Activated CD8-positive, alpha-beta memory T cell treated with anti-CD3 and anti-CD28 coated beads for 4 hours (primary cell): ENCODE measurements at places on chromosomes 5 and 9.

GRCh38 chr5:125085797-125086505, 339.5 kb upstream of the ZNF608 start:
- no peak for DNase-seq

DNA sequence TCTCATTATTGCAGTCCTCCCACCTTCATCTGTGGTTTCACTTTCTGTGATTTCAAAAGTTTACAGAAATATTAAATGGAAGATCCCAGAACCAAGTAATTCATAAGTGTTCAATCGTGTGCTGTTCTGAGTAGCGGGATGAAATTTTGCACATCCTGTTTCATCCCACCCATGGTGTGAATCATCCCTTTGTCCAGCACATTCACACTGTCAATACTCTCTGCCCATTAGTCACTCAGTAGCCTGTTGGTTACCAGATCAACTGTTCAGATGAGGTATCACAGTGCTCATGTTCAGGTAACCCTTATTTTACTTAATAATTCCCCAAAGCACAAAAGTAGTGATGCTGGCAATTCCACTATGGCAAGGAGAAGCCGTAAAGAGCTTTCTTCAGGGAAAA, 26.8 kb downstream of the FAM81B start:
- DNase-seq = no peak

- no peak for DNase-seq
Measured at GRCh38 chr9:94983552-94983951, 257.1 kb downstream of the AOPEP start.

- no peak for DNase-seq
Measured at GRCh38 chr9:87503927-87504326, 6.3 kb downstream of the DAPK1 start.

- no peak for DNase-seq
Measured at GRCh38 chr5:135719428-135720063, 114.9 kb upstream of the SLC25A48 start.

- DNase-seq = no peak
Measured at GRCh38 chr5:133792655-133793054, 175.8 kb downstream of the C5orf15 start.

DNA sequence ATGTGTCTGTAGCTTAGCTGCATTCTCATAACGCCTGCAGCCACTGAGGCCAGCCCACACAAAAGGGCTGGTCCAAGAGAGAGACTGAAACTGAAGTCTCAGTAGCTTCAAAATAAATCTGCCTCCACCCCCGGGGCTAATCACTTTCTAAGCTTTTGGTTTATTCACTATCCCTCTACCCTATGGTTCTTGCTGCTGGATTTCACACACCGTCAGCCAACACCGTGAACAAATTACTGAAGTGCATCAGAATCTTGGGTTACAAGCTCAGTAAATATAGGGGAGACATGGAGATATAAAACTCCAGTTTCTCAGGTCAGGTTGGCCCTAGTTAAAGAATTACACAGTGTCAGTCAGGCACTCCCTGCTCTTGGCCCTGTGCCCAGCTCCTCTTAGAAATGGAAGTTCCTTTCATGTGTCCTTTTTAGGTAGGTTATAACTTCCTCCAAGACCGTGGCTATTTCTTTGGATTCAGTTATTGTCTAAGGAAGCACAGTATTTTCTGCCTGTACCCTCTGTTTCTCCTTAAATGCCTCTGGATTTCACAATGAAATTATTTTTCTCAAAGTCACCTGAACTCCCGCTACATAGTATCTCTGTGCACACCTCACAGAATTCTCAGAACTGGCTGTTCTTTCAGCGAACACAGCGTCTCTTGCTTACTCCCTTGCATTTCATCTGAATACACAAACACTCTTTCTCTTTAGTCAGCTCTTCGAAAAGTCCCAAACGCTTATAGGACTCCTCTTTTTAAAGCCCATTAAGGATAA, 112.5 kb downstream of the FAM174A start:
- no peak for DNase-seq

GRCh38 chr5:96297867-96298266, 135.2 kb downstream of the PCSK1 start:
- DNase-seq = no peak

GRCh38 chr9:90296539-90296938, 346.1 kb downstream of the DIRAS2 start:
- DNase-seq = no peak

DNA sequence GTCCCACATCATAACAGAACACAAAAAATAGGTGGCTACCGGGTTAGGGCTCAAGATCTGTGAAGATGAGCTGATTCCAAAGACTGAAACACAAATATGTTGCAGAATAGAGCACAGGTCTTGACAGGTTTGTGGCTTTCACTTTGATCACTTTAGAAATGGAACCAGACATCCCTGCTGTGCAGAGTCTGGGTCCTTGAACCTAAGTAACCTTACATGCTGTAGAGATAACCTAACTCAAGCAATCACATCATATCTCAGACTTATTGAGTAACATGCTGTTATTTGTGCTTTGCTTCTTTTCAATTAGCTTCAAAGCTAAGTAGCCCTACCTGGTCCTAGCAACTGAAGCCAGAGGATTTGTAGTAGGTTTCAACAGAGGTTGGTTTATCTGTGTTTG, 24.3 kb downstream of the FBXW2 start:
- no peak for DNase-seq

- DNase-seq = no peak
Measured at GRCh38 chr5:65142511-65143011, 339.2 kb downstream of the ADAMTS6 start.

DNA sequence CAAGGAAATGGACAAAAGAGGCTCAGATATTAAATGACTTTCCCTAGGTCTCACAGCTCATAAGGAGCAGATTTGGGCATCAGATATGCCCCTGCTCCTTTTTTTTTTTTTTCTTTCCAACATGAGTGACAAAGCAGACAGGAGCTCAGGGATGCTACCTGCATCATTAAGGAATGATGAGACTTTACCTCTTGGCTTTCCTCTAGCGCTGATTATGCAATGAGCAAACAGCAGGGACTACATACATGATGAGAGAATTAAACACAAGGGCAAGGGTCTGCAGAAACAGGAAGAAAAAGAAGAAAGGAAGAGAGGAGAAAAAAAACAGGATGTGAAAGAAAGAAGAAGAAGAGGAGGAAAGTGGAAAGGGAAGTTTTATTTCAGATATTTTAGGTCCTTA, 179.9 kb downstream of the PPP2R2B start:
- no peak for DNase-seq

DNA sequence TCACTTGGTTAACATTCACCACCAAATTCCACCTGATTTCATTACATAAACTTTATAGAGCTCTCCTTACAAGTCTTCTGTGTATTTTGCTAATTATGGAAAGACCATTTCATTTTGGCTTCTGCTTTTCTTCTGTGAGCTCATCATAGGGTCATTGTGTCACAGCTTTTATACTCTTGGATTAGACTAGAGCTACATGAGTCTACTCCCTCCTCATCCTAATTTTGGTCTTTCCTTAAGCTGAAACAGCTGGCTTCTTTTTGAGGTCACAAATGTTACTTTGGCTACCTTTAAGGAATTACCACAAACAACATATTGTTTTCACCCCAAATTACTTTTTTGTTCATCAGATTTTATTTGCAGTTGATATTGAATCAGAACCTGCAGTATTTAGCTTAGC, 103.0 kb downstream of the NPR3 start:
- DNase-seq = no peak

DNA sequence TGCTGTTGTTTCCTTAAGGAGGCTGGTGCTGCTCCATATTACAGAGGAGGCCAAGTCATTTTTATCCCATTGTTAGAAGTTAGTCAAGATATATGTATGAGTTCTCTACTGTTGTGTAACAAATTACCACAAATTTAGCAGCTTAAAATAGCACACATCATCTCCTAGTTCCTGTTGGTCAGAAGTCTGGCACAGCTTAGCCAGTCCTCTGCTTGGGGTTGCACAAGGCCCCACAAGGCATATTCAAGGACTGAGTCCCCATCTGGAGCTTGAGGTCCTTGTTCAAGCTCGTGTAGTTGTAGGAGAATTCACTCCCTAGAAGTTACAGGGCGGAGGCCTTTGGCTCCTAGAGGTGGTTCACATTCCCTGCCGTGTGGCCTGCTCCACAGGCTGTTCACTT, 14.7 kb downstream of the MTAP start:
- no peak for DNase-seq

DNA sequence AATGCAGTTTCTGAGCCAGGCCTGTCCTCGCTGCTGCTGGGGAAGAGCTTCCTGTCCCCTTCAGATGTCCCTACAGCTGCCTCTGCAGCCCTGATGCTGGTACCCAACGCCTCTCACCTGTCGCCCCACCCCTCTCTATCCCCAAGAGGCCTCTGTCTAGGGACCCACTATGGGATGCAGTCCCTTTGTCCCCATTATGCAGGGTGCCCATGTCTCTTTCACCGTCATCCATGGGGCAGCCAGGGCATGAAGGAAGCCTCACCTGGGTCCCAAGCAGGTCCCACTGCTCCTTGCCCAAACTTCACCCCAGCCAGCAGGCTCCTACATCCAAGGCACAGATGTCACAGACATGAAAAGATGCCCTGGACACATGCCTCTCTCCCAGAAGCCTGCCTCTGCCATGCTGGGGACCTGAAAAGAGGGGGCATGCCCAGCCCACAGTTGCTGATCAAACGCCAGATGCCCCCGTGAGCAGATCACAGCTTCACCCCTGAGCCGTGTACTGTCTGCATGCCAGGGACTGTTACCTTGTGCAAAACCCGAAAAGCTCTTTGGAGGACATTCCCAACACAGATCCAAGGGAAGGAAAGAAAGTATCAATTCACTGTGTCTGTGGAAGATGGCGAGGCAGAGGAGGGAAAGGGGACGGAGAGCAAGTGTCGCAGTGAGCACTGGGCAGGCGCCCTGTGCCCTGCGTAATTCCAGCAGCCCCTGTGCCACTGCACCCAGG, 81.0 kb downstream of the ADAMTS2 start:
- DNase-seq = no peak

GRCh38 chr9:136020206-136020605, 59.0 kb upstream of the UBAC1 start:
- no peak for DNase-seq

GRCh38 chr9:119289740-119290433, 79.3 kb downstream of the BRINP1 start:
- no peak for DNase-seq

DNA sequence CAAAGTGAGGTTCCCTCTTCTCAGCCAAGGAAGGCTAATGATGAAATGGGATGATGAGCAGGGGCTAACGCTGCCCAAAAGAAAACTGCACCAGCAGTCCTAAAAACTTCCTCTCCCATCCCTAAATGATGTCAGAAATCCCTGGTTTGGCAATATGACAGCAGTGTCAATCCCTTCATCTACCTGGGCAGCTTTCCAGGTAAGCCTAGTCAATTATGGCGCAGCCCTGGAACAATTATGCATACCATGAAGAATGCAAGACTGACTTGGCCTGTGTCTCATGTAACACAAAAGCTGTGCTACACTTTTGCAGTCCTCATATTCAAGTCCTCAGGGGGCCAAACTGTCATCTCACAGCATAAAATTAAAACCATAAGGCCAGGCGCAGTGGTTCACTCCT, 7.0 kb downstream of the DMGDH start:
- no peak for DNase-seq

DNA sequence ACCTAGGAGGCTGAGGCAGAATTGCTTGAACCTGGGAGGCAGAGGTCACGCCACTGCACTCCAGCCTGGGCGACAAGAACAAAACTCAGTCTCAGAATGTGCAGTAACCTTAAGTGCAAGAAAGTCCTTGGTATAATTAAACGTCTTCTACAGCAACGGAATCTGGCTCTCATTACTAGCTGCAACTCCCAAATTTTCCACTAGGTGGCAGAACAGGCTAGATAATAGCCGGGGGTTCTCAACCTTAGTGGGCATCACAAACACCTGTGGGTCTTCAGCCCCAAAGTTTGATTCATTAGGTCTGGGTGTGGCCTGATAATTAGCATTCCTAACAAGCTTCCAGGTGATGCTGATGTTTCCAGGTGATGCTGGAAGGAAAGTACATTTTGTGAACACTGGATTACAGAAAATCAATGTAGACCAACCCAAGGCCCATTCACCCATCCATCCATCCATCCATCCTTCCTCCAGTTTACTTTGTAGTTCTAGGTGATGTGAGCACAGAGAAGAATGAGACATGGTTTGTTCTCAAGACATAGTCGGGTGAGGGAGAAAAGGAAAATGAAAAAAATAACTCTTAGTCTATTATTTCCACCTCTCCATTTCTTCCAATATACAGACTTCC, 37.3 kb downstream of the FBXW2 start:
- DNase-seq = peak; percentile 35

DNA sequence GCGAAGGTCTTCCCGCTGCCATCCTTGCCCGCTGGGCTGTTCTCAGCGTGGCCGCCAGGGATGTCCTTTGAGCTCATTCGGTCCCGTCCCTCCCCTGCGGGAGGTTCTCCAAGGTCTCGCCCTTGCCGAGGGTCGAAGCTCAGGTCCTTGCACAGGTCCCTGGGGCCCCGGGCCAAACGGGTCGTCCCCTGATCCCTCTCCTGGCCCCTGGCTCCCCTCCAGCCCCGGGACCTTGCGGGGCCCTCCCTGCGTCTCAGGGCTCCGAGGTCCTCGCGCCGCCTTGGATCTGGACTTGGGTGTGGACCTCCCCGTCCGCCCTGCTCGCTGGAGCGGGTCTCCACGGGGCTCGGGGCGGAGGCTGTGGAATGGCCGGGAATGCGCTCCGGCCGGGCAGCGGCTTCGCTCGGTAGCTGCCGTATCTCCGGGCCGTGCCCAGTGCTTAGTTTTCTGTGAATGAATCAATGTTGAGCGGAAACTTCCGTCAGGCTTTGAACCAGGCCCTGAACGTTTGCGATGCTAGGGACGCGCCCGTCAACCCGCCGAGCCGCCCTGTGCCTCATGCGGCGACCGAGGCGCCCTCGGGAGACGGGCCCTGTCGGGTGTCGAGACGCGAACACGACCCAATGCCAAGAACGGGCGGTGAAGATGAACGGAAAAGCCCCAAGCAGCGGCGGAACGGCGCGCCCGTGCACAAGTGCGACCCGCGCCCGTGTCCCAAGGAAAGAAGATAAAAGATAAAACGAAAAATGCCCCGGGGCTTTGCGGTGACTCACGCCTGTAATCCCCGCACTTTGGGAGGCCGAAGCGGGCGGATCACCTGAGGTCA, 780 bp downstream of the RNU6ATAC start:
- peak; percentile 51 for DNase-seq

- DNase-seq = no peak
Measured at GRCh38 chr5:33969572-33970452, 14.7 kb downstream of the SLC45A2 start.
